ENCODE measurements at places on chromosomes 6 and 20. TPM values are rescaled to one million over a fixed set of nuclear protein-coding genes. Genes with fewer than 3 reads are reported as not detected.

DNA sequence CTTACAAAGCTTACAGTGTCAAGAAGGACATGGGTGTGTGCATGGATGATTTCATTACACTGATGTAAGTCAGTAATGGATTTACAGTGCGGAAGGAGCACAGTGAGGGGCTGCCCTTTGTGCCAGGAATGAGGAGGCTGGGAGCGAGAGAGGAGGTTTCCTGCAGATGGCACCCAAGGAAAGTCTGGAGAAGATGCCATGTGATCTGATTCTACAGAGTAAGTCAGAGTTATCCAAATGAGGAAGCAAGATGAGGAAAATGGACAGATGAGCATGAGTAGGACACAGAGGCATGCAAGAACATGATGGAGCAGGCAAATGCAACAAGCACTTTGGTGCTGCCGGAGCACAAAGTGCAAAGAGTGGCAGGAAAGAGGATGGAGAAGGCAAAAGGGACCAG, 29.7 kb downstream of the MAP7 start:
- DNase-seq, result no peak

- DNase-seq, result no peak
Observed at GRCh38 chr6:123956492-123957139, 153.0 kb downstream of the NKAIN2 start.

DNA sequence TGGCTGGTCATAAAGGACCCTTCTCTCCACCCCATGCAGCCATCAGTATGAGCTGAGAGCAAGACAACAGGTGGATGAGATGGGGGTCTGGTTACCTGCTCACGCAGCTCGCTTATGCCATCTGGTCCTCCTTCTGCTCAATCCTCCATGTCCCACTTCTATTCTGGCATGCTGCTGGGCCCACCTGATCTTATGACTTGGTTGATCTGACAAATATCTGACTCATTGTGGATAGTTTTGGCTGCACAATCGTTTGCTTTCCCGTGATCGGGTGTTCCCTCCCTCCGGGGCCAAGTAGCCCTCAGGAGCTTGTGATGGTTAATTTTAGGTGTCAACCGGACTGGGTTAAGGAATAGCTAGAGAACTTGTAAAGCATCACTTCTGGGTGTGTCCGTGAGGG, 26.6 kb upstream of the ELMO2 start:
- no peak for DNase-seq

DNA sequence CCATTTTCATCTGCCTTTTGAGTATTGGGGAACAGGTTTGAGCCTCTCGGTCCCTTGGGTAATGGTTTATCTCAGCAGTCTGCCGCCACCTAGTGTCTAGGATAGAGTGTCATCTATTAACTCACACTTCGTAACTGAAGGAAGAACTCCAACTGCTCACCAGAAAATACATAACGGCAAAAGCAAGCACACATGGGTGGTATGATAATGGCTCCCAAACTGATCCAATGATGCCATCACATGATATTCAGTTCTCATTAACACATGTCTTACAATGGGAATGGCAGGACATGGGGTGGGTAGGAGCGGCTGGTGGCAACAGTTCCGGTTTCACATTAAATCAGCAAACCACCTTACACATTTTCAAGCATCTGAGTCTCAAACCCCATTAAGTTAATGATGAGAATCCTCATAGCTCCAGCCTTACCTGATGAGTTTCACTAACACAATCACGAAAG, 110.7 kb upstream of the PHACTR1 start:
- DNase-seq, result no peak

The TULP1 gene
- not detected for total RNA-seq
